ENCODE measurements at places on chromosomes 2 and 18.

GRCh38 chr2:216090369-216090786 lies 8.7 kb downstream of the TMEM169 start:
- DNase-seq = no peak

GRCh38 chr18:49638891-49639557 lies 77.2 kb downstream of the LIPG start:
- no peak for DNase-seq

DNA sequence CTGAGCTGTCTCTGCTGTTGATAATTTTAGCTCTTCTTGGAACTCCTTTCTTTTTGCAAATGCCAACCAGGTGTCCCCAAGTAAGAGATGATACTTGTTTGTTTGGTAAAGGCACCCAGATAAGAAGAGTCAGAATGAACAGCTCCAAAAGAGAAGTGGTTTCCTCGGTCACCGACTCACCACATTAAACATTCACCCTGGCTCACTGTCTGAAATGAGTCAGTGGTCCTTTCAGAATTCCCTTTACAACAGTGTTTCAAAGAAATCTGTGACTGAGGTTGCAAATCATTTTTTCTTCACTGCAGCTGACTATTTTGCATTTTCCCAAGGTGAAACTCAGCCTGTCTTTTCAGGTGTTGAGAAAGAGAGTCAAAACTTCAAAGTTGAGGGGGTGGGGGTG lies 16.2 kb upstream of the CXCR4 start:
- no peak for DNase-seq

DNA sequence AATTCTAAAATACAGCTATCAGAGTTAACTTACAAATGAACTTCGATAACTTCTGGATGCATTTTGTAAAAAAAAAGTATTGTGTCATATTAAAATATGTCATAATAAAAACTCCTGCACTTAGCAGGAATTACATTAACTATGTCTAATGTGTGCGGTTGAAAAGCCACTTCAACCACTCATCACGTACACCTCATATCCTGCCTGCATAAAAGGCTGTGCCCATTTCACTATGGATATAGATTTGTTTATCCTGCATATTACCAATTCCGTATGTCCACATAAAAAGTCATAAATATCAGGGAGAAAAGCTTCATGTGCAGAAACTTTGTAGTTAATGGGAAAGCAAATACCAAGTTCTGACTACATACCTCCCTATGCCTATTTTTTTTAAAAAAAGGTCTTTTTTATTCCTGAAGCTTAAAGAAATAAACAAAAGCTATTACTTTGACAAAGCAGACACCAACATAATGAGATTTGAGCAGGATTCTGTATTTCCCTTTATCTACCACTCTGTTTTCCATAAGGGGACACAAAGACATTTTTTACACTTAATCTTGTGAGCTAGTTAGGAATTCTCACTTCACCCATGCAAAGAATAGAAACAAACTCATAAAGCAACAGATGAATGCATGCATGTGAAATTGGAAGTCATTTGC lies 96.1 kb downstream of the PPP1R1C start:
- DNase-seq = no peak

Measured in nucleus accumbens (tissue), 56 donors.